ENCODE measurements at places on chromosomes 6 and 20.

GRCh38 chr6:84066536-84066935 lies 33.0 kb downstream of the MRAP2 start:
- DNase-seq, result no peak

- no peak for DNase-seq
Observed at GRCh38 chr6:51868591-51869355, 218.6 kb downstream of the PKHD1 start.

GRCh38 chr6:77106992-77107391 lies 356.3 kb downstream of the HTR1B start:
- DNase-seq, result no peak

- DNase-seq, result no peak
Observed at GRCh38 chr6:120141601-120142000, 792.0 kb upstream of the MAN1A1 start.

DNA sequence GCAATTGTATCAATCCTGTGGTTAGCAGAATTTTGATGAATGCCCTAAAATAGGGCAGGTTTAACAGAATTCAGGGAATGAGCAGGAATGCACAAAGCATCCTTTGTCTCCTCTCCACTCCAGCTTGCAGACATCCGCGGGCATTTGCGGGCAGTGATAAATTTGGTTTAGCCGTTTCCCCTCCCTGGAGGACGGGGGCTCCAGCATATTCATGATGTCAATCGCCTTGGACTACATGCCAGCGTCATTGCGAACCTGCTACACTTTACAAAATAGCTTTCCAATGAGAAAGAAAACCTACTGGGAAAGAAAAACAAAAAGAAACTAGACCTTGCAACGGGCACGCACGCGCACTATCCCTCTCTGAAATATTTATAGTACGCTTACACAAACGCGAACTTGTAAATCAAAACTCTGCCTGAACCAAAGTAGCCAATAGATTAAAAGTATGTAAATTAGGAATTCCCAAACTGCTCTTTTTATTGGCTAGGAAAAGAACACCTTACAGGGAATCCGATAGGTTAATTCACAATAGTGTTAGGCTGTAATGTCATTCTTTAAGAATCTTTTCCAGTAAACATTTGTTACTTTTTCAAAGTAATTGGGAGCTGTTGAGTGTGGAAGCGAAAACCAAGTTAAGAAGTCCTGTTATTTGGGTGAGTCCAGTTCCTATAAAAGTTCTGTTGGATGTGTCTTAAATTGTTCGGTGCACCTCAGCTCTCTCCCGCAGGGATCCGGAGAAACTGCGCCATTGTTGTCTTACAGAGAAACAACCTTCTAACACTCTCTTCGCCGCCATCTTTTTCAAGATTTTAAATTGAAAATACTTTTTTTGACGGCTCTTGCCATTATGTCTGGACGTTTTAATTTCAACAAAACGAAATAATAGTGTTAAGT lies 136.7 kb downstream of the HFE start:
- no peak for DNase-seq

- DNase-seq, result no peak
Observed at GRCh38 chr6:146719387-146719786, 120.6 kb downstream of the ADGB start.

GRCh38 chr20:44759595-44759994 lies 13.9 kb downstream of the KCNK15 start:
- no peak for DNase-seq

DNA sequence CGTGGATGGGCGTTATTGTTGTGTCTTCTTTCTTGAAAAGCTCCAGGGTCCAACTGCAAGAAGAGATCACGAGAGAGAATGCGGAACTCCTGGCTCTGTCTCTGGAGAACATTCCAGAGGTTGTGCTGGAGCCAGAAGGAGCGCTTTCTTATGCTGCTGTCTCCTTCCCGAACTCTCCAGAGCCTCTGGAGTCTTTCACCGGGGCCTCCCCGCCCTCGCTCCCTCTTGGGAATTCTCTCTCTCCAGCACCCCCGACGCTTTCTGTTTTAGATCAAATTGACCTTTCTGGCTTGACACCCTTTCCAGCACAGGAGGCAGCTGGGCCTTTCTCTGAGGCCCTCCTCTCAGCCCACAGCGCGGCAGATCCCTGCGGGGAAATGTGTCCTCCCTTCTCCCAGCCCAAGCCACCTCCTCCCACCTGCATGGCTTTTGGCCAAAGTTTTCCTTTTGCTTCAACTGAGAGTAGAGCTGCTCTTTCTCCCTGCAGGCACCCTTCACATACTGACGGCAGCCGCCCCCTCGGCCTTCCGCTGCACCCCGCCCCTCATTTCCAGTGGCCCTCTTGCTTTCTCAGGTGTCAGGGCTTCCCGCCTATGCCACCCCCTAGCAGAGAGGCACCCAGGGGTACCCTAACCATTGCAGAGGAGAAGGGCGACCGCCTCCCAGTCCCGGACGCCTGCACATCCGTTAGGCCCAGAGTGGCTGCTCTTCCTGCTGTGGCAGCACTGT lies 6.6 kb upstream of the CCR6 start:
- DNase-seq, result no peak

DNA sequence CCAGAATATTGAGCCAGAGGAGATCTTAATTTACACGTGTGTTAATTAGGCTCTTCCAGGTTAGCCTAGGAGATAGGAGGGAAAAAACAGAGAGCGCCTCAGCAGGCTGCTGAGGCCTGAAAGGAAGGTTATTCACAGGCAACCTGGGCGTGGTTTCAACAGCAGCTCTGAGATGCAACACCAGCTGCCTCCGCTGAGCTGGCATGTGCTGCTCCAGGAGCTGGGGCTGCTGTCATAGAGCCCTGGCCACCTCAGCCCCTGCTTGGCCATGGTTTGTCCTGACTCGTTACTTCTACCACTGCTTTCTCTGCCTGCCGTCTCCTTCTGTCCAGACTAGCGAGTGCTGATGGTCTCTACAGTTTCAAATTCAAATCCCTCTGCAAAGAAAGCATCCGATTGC lies 32.4 kb upstream of the RPP40 start:
- DNase-seq, result no peak

All from SW 1271 (cell line).